Sigmoid colon (tissue), 7 donors: ENCODE measurements at places on chromosomes 6 and 20. TPM values are rescaled to one million over a fixed set of nuclear protein-coding genes. Genes with fewer than 3 reads are reported as not detected.

DNA sequence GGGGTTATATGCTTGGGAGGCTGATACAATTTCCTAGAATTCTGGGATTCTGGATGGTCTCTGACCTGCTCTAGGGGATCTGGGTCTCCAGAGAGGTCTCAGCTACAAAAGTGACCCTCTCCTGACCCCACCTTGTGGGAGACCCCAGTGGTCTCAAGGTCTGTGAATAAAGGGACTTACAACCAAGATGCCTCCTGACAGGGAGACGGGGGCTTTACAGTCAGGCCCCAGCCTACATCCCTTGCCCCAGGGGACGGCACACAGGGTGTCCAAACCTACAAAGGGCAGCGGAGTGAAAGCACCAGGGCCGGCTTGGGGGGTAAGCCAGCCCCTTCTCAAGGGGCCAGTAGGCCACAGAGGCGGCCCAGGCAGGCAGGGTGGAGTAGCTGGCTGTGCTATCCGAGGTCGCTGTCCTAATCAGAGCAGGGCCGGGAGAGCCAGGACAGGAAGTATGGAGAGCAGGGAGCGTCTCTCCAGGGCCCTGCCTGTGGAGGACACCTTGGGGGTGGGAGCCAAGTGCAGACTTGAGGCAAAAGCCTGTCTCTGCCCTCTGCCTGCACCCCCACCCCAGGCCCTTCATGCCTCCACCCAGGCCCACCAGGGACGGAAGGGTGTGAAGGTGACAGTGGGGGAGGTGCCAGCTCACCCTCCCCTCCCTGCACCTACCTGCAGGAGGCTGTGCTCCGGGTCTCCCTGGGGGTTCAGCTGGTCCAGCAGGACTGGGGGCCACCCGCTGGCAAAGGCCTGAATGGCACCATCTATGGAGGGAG is 3.5 kb downstream of the GFRA4 start:
- peaks cover 13% of the 10 kb centered on the region for H3K4me1 ChIP-seq
- no peak overlapping the region for H3K27ac ChIP-seq
- H3K36me3 ChIP-seq, result no peaks in the 10 kb centered on the region
- no peak overlapping the region for H3K4me3 ChIP-seq
- peaks cover 25% of the 10 kb centered on the region for H3K27me3 ChIP-seq
- DNase-seq, result peak; percentile 46

GRCh38 chr6:121399966-121400365 is 35.5 kb upstream of the GJA1 start:
- H3K27me3 ChIP-seq, result no peaks in the 10 kb centered on the region
- H3K36me3 ChIP-seq, result no peaks in the 10 kb centered on the region
- H3K27ac ChIP-seq, result no peak overlapping the region
- no peak overlapping the region for H3K4me3 ChIP-seq
- no peaks in the 10 kb centered on the region for H3K4me1 ChIP-seq
- DNase-seq, result no peak

CSNK2A1 gene
- total RNA-seq, result 51.5 TPM

C6orf132 gene
- 0.71 TPM for total RNA-seq

- H3K4me3 ChIP-seq, result no peak overlapping the region
- H3K4me1 ChIP-seq, result no peaks in the 10 kb centered on the region
- DNase-seq, result no peak
- H3K27me3 ChIP-seq, result no peaks in the 10 kb centered on the region
- no peak overlapping the region for H3K27ac ChIP-seq
- peaks cover 31% of the 10 kb centered on the region for H3K36me3 ChIP-seq
Measured at GRCh38 chr6:16582446-16583143, 178.7 kb downstream of the ATXN1 start.

GRCh38 chr6:148780918-148781436 is 34.1 kb downstream of the UST start:
- DNase-seq, result no peak
- peaks cover 19% of the 10 kb centered on the region for H3K4me1 ChIP-seq
- H3K36me3 ChIP-seq, result no peaks in the 10 kb centered on the region
- H3K27ac ChIP-seq, result no peak overlapping the region
